ENCODE measurements at places on chromosomes 3 and 15. TPM values are rescaled to one million over a fixed set of nuclear protein-coding genes. Genes with fewer than 3 reads are reported as not detected.

CCR9 gene
- not detected for total RNA-seq

SPSB4 gene
- not detected for total RNA-seq

OR4M2 gene
- not detected for total RNA-seq

SUSD5 gene
- not detected for total RNA-seq

RYR3 gene
- total RNA-seq, result not detected

RPP25 gene
- 7.1 TPM for total RNA-seq

PLXND1 gene
- 19.2 TPM for total RNA-seq

LIPH gene
- 0.35 TPM for total RNA-seq

DNAH12 gene
- not detected for total RNA-seq

ARPP21 gene
- total RNA-seq, result not detected

CYP19A1 gene
- not detected for total RNA-seq

PATL2 gene
- total RNA-seq, result 0.15 TPM

CCDC54 gene
- total RNA-seq, result not detected

FSD2 gene
- not detected for total RNA-seq

SI gene
- not detected for total RNA-seq

KLHL40 gene
- total RNA-seq, result not detected

GOLGA6L9 gene
- total RNA-seq, result 8.1 TPM

SLC28A1 gene
- total RNA-seq, result 1.1 TPM

WDR93 gene
- total RNA-seq, result 0.22 TPM

CFAP100 gene
- not detected for total RNA-seq

SLCO3A1 gene
- 0.07 TPM for total RNA-seq

ALDH1A3 gene
- 5,398 TPM for total RNA-seq

LOXL1 gene
- 224 TPM for total RNA-seq

RFC4 gene
- 73.0 TPM for total RNA-seq

MUC20 gene
- total RNA-seq, result 0.69 TPM

LDHAL6B gene
- not detected for total RNA-seq

GOLGA6B gene
- total RNA-seq, result 0.11 TPM

GRK7 gene
- 0.12 TPM for total RNA-seq

TAGLN3 gene
- 2.6 TPM for total RNA-seq

SLC22A14 gene
- total RNA-seq, result not detected

CCDC39 gene
- not detected for total RNA-seq

C15orf40 gene
- total RNA-seq, result 10.3 TPM

DISP2 gene
- 0.87 TPM for total RNA-seq

KCNMB3 gene
- total RNA-seq, result 2.3 TPM

FGF12 gene
- total RNA-seq, result not detected

TF gene
- total RNA-seq, result not detected

NAA50 gene
- 859 TPM for total RNA-seq

Measured in PC-3 (cell line).